Suppressor macrophage (primary cell): ENCODE measurements at places on chromosomes 13 and 19.
A peak's percentile ranks its signal among the peaks of the same experiment; 100 is the strongest.

GRCh38 chr13:36919833-36920615 is at the start of gene SMAD9:
TSS of gene SMAD9 (minus strand) at chr13:36920238. CDS start at chr13:36879689, 40,549 bp downstream.
- peak; percentile 41 for DNase-seq

DNA sequence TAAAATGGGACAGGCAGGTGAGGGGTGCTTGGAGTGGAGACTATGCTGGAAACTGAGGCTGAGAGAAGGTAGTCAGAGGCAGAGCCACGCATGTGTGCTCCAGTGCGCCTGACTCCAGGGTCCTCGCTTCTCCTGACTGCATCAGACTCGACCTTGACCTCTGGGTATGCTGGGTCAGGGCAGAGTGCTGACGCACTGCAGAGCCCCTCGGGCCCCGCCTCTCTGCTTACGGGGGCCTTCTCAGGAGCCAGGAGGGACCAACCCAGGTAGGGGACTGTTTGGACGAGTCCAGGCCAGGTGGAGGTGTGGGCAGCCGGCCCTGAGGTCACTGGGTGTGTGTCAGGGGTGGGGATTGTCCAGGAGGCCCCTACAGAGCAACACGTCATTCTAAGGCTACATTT is 22.9 kb upstream of the SLC7A10 start:
- no peak for DNase-seq

DNA sequence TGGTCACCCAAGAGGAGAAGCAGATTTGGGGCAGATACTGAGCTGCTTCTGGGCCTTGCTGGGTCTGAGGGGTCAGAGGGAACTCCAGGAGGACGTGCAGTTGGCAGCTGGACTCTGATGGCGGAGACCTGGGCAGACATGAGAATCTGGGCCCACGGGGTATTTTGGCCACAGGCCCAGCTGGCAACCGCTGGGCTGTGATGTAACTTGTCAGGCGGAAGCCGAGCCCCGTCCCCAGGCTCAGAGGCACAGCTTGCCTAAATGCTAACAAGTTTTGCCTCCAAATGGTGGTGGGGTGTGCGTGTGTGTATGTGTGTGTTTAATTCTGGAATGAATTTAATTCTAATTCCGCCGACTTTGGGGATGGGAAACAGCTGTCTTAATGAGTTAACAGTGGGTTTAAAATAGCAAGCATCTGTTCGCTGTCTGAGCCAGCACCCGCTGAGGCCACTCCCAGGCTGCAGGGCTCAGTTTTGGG is 11.6 kb downstream of the ZNRF4 start:
- DNase-seq, result no peak

DNA sequence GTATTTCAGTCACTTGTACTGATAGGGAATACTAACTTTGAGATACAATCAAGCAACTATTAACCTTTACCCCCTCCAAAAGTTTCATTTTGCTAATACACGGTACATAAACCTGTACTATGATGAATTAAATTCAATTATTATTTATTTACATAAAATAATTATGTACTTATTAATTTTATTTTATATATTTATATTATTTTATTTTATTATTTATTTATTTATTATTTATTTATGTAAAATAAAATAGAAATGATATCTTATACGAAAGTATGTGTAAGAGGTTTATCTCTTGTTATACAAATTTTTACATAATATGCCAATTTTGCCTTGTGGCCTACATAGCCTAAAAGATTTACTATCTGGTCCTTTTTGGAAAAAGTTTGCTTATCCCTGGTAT is 564.3 kb downstream of the SLITRK5 start:
- no peak for DNase-seq

DNA sequence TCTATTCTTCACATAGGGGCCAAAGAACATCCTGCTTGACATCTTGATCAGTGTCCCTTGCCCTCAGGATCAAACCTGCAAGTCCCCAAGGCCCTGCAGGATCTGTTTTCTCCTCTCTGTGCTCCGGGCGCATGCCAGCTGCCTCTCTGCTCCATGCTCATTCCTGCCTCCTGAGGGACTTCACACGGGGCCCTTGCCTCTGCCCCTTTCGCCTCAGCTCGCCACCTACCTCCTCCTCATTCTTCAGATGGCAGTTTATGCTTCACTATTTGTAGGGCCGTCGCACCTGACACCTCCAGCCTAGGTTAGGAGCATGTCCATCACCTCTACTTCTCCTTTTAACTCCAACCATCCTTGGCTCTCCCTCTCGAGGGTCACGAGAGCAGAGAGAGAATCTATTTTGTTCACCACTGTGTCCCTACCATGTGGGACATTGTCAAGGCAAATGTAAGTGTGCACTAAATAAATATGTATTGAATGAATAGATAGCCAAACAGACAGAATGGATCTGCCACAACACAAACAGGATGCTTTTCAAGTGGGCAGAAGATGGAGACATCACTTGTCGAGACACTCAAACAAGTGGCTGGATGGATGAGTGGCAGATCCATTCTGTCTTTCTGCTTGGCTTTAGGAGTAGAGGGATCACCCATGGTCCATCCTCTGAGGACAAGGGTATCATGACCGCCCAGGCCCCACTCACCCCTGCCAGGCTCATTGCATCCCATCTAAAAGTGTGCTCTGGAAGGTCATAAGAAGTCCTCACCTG is 29.6 kb downstream of the ACTN4 start:
- no peak for DNase-seq

DNA sequence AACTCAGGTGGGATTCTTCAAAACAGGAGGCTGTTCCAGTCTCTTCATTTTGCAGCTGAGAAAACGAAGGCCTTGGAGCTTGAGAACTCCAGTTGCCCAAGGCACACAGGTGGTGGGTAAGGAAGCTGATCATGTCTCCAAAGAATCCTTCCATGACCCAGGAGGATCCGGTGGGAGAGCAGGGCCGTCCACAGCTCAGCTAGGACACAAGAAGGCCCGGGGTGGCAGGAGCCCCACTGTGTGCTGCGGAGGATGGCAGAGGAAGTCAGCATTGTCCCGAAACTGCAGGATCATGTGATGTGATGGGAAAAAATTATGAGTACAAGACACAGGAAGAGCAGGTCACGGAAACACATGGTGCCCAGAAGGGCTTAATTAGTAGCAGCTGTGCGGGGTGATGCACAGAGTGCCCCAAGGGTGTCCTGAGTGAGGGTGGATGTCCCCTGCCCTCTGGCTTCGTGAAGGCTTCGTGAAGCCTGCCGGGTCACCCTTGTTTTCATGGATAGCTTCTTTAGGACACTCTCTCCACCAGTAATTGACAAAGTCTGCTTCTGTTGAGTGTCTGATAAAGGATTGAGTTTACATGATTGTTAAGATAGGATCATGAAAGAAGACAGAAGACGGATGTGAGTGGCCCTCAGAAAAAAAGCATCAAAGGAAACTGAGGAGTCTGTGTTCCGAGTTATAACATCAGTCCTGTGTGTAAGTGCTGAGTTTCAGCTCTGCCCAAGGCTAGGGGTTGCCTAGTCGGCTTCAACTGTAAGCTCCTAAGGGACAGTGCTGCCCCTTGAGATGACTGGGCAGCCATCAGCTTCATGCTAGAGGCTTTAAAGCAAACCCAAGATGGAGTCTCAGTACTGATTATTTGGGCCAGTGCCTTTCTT is 33.8 kb upstream of the SACS start:
- DNase-seq, result no peak

GRCh38 chr13:45242070-45242469 is 41.2 kb upstream of the KCTD4 start:
- peak; percentile 48 for DNase-seq

- no peak for DNase-seq
Observed at GRCh38 chr19:5851302-5851701, at the start of gene FUT3. TSS of gene FUT3 (minus strand) at chr19:5851449.

GRCh38 chr13:24612726-24613125 is 67.5 kb upstream of the ATP12A start:
- DNase-seq, result no peak

- peak; percentile 37 for DNase-seq
Observed at GRCh38 chr19:49468746-49469447, 5.1 kb upstream of the FLT3LG start.

GRCh38 chr13:112133499-112134390 is 66.8 kb downstream of the SOX1 start:
- DNase-seq, result no peak

DNA sequence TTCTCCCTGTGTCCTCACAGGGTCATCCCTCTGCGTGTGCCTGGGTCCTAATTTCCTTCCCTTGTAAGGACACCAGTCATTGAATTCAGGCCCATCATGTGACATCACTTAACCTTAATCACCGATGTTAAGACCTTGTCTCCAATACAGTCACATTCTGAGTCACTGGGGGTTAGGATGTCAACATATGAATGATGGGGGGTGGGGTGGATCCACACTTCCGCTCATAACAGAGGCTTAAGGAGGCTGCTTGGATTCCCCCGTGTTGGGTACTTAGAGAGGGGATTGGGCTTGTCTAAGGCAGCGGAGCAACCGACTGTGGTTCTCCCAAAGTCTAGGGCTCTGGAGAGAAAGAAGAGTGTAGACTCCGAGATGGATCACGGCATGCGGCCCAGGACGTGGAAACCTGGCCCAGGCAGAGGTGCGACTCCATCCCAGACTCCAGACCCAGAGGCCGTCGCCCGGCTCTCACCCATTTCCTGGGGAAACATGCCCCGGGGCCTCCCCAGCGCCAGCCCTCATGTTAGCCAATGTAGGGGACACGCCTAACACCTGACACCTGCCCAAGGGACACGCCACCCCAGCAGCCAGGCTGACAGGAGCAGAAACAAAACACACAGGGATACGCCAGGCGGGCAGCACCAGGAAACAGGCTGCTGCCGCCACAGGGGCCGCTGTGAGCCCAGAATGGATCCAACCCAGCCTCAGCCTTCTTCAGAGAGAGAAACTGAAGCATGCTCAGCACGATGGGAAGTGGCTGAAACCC is 17.1 kb upstream of the IGLON5 start:
- DNase-seq, result no peak

- DNase-seq, result no peak
Observed at GRCh38 chr19:58450856-58451357, 515 bp upstream of the ZNF324B start.

GRCh38 chr19:14471436-14472187 is 3.5 kb downstream of the PTGER1 start:
- DNase-seq, result no peak

DNA sequence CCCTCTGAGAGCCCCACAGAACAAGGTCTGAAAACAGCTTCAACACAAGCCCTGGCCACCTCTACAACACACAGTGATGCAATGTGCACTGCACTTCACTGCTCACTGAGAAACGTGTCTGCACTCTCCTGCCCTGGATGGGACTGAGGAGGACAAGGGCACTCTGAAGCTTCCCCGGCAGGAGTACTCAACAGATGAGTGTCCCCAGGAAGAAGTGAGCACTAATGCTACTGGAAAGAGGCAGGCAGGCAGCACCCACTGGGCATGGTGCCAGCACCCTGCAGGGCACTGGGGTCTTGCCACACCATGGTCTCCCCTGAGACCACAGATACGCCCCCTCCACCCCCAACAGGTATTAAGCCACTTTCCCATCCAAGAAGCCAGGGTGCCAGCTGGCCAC is 17.7 kb upstream of the SLC35E1 start:
- no peak for DNase-seq

GRCh38 chr13:43749503-43749902 is 37.3 kb downstream of the ENOX1 start:
- no peak for DNase-seq

- DNase-seq, result peak; percentile 86
Observed at GRCh38 chr19:38263689-38264485, 486 bp upstream of the SPINT2 start.

DNA sequence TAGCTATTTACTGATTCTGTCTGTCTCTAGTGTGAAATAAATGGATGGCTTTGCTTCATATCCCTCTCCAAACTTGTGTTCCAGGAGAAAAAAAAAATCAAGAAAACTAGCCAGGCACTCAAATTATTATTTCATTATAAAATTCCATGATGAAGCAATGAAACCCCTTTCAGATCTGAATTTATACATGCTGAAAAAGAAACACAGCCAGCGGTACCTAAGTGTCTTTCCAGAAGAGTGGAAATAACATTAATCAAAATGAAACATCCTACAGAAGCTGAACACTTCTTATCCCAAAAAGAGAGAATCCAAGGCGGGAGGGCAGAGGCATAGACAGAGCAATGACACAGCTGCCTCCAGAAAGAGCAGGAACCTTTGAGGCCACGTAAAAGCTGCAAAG is 15.9 kb downstream of the ENOX1 start:
- DNase-seq, result no peak

GRCh38 chr13:74052402-74052928 is 81.7 kb downstream of the KLF12 start:
- no peak for DNase-seq

DNA sequence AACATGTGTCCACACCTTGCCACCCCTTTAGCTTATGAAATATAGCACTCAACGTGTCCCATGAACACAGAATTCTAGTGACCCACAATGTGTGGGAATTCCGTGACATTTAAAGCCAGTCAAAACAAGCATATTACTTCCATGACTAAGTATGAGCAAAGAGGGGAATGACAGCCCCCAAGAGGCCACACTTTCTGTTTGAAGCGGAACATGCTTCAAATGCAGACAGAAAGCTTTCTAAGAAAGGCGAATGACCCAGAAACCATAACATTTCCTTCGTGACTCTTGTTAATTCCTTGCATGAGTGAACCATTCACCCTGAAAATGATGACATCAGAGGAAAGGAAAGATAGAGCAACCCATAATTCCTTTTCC is 122.0 kb upstream of the FNDC3A start:
- no peak for DNase-seq

DNA sequence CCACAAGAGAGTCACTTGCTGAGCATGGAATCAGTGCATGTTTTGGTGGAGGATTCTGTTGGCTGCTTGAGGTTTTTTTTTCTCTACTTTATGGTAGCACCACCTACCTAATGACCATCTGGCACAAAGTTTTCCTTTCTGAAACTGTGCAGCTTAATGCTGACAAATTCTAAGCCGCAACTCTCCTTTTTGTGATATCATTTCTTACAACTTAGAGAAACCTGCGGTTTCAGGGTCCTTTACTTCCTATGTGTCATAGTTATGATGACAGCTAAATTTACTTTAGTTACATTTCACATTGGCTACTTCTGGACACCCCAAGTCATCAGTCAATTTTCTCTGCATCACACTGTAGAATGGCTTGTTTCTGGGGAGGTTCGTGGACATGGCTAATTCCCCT is 115.4 kb upstream of the TMTC4 start:
- DNase-seq, result no peak

- DNase-seq, result peak; percentile 45
Observed at GRCh38 chr19:907183-907853, 5.7 kb downstream of the R3HDM4 start.

GRCh38 chr13:33910255-33910654 is 92.3 kb downstream of the RFC3 start:
- DNase-seq, result no peak

DNA sequence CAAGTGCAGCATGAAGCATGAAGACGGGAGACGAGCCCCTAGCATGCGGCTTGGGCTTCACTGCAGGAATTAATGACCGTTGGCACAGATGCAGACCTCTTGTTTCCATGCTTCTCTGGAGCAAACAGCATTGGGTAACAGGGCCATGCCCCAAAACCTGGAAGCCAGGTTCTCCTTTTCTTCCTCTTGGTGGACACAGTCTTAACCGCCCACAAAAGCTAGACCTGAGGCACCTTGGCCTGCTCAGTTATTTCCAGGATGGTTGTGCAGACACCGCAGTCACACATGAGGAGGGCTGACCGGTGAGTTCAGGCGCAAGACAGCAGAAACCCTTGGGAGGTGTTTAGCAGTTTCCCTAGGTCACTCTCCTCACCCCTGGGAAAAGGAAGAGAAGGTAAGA is 133.9 kb upstream of the GJB6 start:
- DNase-seq, result no peak
